Right renal pelvis (tissue), 4 donors: ENCODE measurements at places on chromosomes 1 and 21.

GRCh38 chr1:192170196-192170984 is 12.1 kb downstream of the RGS18 start:
- no peak for DNase-seq

- no peak for DNase-seq
Measured at GRCh38 chr1:67687649-67688048, 2.6 kb downstream of the GADD45A start.

DNA sequence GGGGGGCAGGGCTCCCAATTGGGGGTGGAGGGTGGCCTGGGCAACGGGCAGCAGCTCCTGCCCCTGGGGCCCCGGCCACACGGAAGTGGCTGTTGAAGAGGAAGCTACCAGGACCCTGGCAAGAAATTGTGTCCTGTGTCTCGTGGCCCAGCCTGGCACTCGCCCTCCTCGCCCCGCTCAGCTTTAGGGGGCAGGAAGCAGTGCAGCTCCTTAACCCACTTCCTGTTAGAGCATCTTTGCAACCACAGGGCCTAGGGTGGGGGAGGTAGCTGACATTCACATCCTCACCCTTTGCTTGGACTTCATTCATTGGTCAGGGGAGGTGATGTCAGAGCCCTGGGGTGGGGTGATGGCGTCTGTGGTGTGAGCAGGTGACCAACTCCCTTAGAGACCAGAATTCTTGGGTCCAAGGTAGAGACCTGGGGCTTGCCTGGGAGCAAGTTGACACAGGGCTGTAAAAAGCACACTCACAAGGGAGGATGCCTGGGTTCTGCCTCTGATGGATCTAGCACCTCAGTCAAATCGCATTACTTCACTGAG is at the start of gene ARHGAP30:
Gene ARHGAP30 (minus strand): TSS at position 161 of the 540 bp plus-strand sequence. CDS start 267 bp downstream, outside the sequence.
- DNase-seq = no peak

DNA sequence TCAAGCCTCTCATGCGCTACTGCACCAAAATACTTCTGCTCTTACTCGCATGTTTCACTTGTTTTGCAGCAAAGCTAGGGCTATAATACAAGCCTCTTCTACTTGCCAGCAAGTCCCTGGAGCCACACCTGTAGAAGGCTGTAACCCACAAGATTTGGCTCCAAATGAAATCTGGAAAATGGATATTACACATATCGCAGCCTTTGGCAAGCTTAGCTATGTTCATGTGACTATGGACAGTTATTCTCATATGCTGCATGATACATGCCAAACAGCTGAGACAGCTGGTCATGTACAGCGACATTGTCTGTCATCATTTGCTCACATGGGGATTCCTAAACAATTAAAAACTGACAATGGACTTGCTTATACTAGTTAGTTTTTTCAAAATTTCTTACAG is 270.3 kb downstream of the COL11A1 start:
- no peak for DNase-seq

DNA sequence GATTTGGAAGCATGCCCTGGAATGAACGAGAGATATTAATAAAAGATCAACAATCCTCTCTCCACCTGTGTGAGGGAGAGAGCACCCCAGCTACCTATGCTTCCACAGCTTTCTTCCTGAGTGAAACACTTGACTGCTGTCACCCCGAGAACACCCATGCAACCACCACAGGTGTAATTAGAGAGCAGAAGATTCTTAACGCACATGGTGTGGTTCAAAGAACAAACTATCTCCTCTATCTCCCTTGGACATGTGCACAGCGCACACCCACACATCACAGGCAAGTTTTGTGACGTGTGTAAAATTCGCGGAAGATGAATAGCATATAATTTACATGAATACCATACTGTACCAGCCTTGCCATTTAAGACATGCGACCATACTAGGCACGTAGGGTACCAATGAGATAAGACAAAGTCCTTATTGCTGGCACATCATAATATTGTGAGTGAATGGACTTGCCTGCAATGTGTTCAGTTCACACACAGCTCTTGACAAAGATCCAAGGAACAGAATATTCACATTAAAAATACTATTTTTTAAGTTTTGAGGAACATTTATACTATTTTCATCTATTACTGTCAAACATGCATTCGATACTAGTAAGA is 11.6 kb downstream of the ERRFI1 start:
- no peak for DNase-seq

DNA sequence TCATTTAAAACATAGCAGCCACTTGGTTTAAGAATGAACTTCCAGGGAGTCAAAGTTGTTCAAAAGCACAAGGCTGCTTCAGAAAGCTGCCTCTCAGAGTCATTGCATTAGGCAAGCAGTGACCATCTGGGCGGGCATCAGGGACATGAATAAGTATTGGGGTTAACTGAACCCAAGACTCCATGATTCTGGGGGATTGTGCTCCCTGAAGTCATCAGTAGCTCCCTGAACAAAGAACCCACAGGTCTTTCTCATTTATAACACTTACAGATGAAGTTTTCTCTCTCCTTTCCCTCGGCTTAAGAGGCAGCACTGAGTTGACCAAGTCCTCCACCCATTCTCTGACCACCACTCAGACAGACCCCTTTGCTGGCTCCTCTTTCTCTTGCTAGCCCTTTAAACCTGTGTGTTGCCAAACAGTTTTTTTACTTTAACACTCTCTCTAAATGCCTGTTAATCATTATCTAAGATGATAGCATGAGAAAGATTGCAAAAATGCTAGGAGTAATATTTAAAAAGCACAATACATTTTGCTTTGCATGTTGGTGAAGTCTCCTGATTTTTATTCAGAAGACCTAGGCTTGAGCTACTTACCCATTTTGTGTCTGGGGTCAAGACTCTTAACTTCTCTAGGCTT is 77.0 kb upstream of the ARHGAP29 start:
- DNase-seq = no peak
